Fibroblast of pulmonary artery (primary cell): ENCODE measurements at places on chromosomes 12 and 14.

GRCh38 chr12:100612606-100613005 lies 39.1 kb downstream of the GAS2L3 start:
- no peak for DNase-seq

GRCh38 chr12:12156828-12157227 lies 86.1 kb downstream of the BCL2L14 start:
- DNase-seq: no peak

- no peak for DNase-seq
Observed at GRCh38 chr14:55347748-55348147, 63.9 kb downstream of the ATG14 start.

DNA sequence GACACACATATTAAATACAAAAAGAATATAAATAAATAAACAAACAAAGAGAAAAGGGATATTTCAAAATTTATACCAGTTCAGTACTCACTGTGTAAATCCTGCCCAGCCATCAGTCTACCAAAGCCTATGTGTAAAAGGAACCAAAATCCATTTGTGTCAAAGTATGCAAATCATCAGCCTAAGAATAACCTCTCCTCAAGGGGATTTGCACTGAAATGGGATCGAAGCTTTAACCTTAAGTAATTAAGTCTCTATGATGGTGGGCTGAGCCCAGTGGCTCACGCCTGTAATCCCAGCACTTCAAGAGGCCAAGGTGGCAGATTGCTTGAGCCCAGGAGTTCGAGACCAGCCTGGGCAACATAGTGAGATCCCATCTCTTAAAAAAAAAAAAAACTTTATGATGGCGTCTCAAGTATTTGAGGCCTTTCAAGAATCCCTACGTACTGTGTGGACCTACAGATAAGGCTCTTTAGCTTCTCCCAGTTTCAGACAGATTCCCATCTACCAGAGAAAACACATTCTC lies 57.8 kb upstream of the METAP2 start:
- no peak for DNase-seq

GRCh38 chr12:19885093-19885812 lies 446.0 kb downstream of the AEBP2 start:
- peak; percentile 63 for DNase-seq

DNA sequence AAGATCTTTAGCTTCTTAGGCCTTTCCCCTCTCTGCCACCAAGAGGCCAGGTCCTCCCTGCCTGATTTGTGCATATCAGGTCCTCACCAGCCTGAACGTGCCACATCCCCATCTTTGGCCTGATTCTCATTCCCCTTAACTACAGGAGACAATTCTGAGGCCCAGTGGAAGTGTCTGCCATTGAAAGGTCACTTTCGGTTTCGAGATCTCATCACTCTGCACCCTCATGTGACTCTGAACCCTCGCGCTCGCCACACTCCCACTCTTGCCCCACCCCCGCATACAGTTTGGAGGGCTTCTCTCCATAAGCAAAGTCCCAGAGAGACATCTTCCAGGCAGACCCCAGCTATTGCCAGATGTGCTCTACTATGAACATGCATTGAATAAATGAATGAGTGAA lies 189.0 kb downstream of the NTF3 start:
- DNase-seq: no peak

- peak; percentile 12 for DNase-seq
Observed at GRCh38 chr12:42360747-42361403, 34.9 kb downstream of the PPHLN1 start.

DNA sequence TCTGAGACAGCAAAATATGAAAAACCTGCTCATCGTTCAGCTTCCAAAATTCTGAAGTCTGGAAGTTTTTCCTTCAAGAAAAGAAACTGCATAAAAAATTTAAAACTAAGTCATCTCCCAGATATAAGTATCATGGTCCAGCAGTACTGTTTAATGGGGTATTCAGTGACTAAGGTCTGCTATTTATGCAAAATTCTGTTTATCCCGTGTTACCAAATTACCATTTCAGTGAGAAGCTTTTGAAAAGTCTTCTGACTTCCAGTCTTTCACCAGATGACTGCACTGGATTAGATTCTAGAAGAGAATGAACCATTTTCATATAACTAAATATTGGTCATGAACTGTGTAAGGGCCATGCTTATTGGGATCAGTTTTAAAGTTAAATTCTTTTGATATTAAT lies 67.9 kb downstream of the TMEM260 start:
- DNase-seq: no peak

GRCh38 chr12:82461836-82462235 lies 103.5 kb downstream of the METTL25 start:
- DNase-seq: peak; percentile 11

DNA sequence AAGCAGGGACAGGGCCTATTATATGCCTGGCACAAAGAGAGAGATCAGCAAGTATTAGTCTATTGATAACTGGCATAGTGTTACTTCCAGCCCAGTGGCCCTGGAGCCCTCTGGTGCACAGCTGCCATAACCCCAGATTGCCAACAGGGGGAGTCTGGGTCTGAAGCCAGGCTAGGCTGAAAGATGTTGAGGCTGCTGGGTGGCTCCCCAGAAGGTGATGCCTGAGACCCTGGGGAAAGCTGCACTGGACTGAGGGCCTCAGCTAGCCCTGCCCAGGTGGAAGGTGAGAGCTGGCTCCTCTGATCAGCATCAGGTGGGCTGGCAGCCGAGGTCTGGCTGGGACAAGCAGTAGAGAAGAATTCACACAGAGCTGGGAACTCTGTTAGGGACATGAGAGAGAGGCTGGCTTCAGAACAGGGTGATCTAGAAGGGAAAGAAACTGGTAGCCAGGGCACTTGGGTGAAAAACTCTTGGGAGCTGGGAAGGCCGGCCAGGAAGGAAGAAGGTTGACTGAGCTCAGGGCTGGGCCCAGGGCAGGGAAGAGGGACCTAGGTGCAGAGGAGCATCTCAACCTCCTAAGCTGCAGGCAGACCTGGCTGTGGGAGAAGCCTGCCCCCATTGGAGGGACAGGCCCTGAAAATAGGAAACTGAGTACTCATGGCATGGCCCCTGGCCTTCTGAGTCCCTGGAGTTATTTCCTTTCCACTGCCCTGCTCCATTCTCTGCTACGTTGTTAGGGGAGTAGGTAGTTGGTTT lies 3.9 kb downstream of the GZMH start:
- DNase-seq: peak; percentile 3

DNA sequence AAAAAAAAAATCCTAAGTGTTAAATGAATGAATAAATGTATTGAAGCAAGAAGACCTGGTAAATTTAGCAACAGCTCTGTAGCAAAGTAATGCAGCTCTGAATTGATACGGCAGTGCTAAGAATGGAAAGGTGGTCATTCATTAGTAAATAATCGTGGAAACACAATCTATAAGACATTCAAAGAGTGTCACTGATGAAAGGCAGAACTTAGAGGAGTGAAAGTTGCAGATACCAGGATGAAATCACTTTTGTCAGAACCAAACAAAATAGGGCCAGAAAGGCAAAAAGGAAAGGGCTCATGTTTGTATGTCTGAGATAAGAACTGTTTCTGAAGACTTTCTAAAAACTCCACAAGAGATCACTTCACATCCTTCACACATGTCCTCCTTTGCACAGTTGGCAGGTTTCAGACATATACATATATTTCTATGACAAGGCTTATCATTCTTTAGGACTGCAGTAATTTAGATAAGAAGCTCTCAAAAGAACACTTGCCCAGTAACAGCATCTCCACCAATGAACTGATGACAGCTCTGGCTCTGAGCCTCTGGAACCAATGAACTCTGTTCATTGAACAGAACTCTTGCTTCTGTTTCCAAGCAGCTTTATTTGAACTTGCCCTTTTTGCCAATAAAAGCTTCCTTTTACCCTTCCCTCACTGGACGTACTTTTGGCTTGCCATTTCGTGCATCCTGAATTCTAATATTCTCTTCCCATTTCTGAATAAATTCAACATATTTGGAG lies 4.2 kb upstream of the LRR1 start:
- DNase-seq: peak; percentile 75

DNA sequence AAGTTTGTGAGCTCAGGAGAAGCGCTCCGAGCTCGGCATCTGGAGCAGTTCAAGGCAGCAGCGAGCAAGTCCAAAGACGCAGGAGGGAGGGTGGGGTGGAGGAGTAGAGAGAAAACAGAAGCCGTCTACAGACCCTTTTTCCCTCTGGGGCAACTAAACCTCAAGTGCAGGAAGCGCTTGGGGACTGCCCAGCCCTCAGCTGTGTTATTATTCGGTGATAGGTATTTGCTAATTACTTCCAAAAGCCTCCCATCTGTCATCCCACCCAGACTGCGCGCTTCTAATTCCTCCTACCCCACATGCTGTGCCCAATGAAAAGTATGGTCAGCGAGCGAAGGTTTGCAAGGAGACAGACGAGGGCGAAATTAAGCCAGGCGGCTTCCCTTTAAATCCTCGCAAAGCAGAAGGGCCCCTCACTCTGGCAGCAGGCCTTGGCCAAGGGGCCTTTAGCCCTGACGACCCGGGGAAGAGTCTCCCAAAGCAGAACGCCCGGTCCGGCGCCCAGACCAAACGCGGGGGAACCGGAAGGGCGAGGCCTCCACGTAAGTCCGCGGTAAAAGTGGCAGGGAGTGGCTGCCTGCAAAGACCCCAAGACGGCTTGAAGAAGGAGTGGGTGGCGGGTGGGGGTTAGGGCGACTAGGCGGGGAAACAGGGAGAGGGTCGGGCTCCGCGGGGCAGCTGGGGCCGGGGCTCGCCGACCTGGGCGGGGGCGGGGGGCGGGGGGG lies 507 bp upstream of the CD9 start:
- DNase-seq: no peak

DNA sequence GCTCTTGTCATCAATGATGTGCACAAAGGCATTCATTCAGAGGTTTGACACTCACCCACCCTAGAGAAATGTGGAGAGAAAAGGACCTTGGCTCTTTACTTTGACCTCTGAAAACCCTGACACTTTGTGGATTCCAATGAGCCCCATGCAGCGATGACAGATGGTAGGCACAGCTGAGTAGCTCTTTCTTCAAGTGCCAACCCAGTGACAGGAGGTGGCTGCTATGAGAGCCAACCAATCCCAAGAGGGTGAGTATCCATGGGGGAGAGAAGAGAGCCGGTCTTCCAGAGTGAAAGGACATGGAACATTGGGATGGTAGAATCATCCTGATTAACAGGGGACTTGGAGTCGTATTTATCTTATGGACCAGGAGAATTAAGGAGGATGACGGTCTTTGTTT lies 17.8 kb downstream of the SLC8A3 start:
- DNase-seq: no peak

GRCh38 chr14:89672636-89673511 lies 255.8 kb upstream of the FOXN3 start:
- peak; percentile 29 for DNase-seq

DNA sequence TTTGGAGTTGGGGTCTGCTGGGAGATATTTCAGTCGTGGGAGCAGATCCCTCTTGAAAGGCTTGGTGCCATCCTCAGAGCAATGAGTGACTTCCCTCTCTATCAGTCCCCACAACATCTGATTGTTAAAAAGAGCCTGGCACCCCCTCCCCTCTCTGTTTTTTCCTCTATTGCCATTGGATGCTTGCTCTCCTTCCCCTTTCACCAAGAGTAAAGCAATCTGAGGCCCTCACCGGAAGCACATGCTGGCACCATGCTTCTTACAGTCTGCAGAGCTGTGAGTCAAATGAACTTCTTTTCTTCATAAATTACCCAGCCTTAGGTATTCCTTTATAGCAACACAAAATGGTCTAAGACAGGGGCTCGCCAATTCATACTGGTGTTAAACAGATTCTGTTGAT lies 99.1 kb upstream of the CCND2 start:
- DNase-seq: no peak

GRCh38 chr12:88339254-88339949 lies 197.3 kb downstream of the TMTC3 start:
- DNase-seq: peak; percentile 39

- DNase-seq: no peak
Observed at GRCh38 chr14:47678157-47678556, 2.8 kb upstream of the MDGA2 start.

- DNase-seq: no peak
Observed at GRCh38 chr12:49533331-49533730, 5.5 kb upstream of the KCNH3 start.

DNA sequence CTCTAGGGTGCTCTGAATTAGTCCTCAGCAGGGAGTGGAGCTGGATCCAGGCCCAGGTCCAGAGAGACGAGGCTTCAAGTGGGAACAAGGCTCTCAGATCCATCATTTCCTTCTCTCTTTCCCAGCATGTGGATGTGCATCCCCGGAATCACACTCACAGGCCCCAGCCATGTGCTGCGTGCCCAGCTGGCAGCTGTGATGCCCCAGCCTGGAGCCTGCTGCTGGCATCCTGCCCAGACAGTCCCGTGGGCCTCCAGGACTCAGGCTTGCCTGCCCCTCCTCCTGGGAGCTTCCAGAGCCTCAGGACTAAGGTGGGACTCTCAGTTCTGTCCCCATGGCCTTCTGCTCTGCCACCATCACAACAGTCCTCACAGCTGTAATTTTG lies 6.2 kb upstream of the KRT84 start:
- DNase-seq: peak; percentile 33

DNA sequence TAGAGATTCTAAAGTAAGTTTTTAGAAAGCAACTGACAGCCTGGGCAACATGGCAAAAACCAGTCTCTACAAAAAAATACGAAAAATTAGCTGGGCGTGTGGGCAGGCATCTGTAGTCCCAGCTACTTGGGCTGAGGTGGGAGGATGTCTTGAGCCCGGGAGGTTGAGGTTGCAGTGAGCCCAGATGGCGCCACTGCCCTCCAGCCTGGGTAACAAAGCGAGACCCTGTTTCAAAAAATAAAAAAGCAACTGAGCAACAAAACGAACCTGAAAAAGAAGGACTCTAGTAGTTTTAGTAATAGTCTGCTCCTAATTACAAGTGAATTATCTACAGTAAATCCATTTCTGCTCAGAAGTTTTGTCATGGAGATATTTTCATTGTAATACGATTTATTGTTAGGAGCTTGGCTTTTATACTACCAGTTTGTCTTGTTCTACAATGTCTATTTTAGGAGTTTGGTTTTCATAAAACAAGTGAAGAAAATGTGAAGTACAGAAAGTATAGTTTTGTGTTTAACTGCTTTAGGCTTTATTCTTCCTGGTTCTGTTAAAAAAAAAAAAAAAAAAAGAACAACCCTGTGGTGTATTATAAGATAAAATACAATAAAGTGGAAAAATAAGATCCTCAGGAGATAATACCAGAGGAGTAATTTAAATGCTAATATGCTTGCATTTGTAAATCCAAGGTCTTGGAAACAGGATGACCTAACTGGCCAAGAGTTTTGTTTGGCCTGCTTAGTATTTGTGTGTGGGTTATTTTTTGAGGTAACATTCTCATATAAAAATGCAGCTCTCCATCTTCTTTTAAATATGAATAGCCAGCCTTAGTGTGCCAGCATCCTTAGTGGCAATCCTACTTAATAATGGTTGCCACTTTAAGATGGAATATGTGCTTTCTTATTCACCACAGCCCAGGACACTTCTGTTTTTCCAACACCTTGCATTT lies 2.8 kb downstream of the TMX1 start:
- DNase-seq: no peak

- DNase-seq: no peak
Observed at GRCh38 chr14:100738704-100739131, 12.0 kb downstream of the DLK1 start.

GRCh38 chr12:19434538-19434937 lies 4.8 kb upstream of the AEBP2 start:
- DNase-seq: no peak

GRCh38 chr14:56709201-56709600 lies 101.1 kb downstream of the OTX2 start:
- no peak for DNase-seq

GRCh38 chr14:77039285-77040058 lies 11.0 kb upstream of the IRF2BPL start:
- DNase-seq: peak; percentile 71
